ENCODE measurements at places on chromosomes 4 and X. TPM values are rescaled to one million over a fixed set of nuclear protein-coding genes. Genes with fewer than 3 reads are reported as not detected.

NPY2R gene
- not detected for total RNA-seq

SSX1 gene
- not detected for total RNA-seq

PWWP3B gene
- not detected for total RNA-seq

ABRAXAS1 gene
- total RNA-seq = 7.5 TPM

CRLF2 gene
- 9.8 TPM for total RNA-seq

TCEAL9 gene
- 0.98 TPM for total RNA-seq

IRS4 gene
- not detected for total RNA-seq

TLR1 gene
- total RNA-seq = 23.3 TPM

HS3ST1 gene
- total RNA-seq = 0.15 TPM

CLIC2 gene
- total RNA-seq = 1.0 TPM

SEC31A gene
- 174 TPM for total RNA-seq

MAGEA2B gene
- not detected for total RNA-seq

PDGFRA gene
- 2.0 TPM for total RNA-seq

ABLIM2 gene
- 0.56 TPM for total RNA-seq

CT45A3 gene
- not detected for total RNA-seq

FAM156A gene
- total RNA-seq = 22.2 TPM

ETDA gene
- total RNA-seq = not detected

PRIMPOL gene
- 15.5 TPM for total RNA-seq

GPRASP1 gene
- total RNA-seq = 0.54 TPM

CDKL5 gene
- 0.68 TPM for total RNA-seq
